ENCODE measurements at places on chromosomes 12 and 14.

DNA sequence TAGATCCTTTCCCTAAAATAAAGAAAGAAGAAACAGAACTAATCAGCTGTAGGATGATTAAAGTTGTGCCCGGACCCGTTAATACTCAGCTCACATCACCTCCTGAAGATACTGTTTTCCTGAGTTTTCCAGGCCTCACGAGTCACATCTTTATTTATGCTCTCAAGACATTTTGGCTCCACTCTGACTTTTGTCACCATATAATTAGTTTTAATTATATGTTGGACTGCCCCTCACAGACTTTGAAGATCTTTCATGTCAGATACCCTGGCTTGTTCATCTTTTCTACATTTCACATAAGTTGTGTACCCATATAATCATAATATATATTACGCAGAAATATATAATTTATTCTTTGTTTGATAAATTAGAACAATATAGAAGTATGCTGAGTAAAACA is 87.4 kb downstream of the HCAR2 start:
- no peak for DNase-seq

GRCh38 chr12:15629108-15629507 is 160.1 kb downstream of the EPS8 start:
- DNase-seq: peak; percentile 89

DNA sequence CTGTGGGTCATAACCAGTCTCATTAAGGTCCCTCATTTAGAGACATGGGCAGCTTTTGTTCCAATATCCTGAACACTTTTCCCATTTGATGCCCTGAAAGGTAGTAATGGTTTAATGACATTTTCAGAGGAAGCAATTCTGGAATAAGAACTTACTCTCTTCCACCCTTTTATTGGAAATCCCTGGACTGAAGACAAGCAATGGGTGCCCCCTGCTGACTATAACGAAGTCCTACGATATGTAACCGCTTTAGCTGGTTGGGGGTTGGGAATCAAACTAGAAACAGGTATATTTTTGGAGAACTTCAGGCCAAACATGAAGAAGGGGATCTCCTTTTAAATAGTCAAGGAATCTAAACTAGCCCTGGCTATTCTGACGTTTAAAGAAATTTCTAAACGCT is 20.5 kb downstream of the SARNP start:
- peak; percentile 71 for DNase-seq

DNA sequence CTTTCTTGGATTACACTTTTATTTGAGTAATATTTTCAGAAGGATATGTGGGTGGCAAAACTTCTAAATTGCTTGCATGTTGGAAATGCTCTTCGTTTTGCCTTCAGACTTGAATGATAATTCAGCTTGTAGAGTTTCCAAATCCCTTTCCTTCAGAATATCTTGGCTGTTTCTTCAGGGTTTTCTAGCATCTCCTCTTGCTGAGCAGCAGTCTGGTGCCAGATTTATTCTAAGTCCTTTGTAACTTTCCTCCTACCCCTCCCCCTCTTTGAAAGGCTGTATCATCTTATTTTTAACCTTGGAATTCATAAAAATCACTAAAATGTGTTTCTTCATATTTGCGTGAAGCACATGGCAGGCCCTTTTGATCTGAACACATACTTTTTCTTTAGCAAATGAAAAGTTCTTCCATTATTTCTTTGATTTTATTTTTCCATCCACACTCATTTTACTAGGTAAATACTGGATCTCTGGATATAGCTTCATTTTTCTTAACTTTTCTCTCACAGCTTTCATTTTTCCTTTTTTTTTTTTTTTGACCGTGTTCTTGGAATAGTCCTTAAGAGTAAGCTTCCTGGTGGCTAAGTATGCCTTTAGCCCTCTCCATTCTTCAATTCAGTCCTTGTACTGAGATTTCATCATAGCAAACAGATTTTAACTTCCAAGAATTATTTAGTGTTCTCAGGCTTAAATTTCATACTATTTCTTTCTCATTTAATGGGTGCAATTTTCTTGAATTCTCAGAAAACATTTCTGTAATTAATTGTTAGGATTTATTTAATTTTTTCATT is 102.0 kb downstream of the SLC38A4 start:
- peak; percentile 82 for DNase-seq

DNA sequence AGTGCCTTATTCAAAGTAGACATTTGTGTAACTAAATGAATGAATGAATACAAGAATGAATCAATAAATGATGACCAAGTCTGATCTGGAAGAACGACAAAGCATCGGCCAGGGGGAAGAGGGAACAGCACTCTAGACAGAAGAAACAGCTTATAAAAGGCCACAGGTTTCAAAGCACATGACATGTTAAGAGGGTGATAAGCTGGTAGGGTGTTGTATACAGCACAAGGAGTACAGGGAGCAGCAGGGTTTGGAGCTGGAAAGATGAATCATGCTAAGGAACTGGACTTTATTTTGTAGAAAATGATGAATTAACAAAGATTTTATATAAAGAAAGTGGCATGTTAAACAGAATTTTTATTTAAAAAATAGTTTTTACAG is 302.5 kb downstream of the NUAK1 start:
- DNase-seq: no peak

DNA sequence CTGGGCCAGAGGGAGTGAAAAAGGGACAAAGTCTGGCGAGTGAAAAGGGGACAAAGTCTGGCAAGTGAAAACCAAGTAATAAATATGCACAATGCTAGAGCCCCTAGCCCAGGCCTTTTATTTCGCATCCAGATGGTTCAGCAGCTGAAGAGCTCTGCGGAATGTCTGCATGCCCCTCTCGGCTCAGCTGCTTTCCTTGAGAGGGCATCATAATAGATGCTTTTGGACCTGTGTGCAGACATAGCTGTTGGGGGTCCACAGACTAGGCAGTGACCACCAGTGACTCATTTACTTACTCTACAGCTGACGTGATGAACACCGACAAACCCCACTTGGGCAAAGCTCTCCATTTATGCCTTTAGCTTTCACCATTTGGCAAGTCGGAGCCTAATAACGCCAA is 4.3 kb downstream of the NIN start:
- no peak for DNase-seq
